RWPE1 (cell line): ENCODE measurements at places on chromosomes 2 and 18.

GRCh38 chr2:88269836-88270235 is 99.7 kb downstream of the THNSL2 start:
- DNase-seq, result no peak

GRCh38 chr2:236755278-236755840 is 185.7 kb downstream of the ACKR3 start:
- no peak for DNase-seq

GRCh38 chr2:73985308-73986084 is 786 bp downstream of the TET3 start:
- no peak for DNase-seq

GRCh38 chr2:21256006-21256405 is 132.2 kb downstream of the TDRD15 start:
- no peak for DNase-seq

DNA sequence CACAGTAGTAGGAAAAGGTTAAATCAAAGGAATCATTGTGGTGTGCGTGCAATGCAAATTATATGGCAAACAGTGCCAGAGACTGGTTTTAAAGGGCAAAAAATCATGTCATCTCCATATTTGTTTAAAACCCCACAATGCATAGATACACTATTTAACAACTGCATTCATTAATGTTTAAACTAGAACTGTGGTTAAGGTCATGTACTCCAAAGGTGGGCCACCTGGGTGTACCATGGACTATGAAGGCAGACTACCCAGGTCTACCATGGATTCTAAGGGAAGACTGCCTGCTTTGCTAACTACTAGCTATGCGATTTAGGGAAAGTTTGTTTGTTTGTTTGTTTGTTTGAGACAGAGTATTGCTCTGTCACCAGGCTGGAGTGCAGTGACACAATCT is 356.3 kb downstream of the ZEB2 start:
- no peak for DNase-seq

DNA sequence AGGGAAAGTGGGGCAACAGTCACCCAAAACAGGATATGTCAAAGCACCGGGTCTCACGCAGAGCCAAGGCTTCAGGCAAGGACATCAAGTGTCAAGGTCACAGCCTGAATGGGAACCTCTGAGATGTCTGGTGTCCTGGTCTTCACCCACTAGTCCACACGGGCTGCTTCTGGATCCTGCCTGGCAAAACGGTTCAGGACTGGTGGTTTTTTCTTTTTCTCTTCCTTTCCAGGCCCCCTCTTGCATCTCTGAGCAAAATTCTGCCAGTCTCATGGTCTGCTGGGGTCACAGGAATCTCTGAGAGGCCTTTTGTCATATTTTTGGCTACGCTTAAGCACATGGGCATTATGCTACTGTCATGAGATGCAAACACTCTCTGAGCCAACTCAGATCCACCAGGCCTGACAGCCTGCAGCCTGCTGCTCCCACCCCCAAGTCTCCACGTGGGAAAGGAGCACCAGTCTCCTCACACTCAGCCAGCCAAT is 518.2 kb upstream of the ZEB2 start:
- DNase-seq, result no peak

DNA sequence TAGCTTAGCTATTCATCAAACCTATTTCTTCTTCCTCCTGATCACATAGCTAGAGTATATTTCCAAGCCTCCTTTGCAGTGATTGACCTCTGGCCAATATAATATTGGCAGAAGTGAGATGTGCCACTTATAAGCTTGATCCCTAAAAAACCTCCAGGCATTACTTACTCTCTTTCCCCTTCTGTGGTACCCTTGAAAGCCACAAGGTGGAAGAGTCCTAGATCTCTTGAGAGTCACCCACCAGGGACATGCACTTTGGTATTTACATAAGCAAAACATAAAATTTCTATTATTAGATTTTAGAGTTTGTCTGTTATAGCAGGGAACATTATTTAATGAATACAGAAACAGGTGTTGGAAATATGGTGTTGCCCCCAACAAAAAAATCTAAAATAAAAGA is 112.0 kb downstream of the EXOC6B start:
- DNase-seq, result no peak

- no peak for DNase-seq
Measured at GRCh38 chr2:190999058-190999457, 14.9 kb downstream of the STAT1 start.

DNA sequence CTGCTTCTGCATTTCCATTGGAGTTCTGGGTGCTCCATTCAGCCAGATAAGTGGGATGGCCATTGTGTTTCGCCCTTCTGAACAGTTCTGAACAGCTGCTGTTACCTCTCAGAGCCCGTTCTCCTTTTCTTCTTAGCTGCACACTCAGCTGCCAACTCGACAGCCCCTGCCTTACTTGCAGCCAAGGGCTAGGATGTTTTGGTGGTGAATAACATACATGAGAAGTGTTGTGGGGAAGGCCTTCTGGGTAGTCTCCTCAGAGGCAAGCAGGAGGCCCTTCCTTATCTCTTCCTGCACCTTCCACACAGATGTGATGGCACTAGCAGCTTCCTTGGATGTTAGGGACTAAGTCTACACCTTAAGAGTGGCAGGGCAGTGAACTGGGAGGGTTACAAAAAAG is 138.4 kb upstream of the NOSTRIN start:
- DNase-seq, result no peak

DNA sequence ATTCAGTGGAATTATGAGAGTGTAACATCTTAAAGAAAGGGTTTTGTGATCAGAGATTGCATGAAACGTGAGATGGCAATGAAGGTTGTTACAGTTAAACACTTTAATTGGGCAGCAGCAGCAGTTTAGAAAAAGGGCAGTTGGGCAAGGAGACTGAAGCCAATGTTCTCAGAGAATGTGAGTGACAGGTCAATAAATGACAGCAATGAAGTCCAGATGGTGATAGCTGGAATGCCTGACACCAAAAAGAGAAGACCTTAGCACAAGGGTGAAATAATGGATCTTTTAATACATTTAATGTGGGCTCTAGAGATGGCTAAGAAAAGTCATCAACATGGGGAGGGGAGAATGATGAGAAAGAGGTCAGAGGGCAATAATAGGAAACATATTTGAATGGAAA is 89.4 kb upstream of the CDH7 start:
- no peak for DNase-seq

GRCh38 chr2:191526091-191526490 is 151.8 kb upstream of the NABP1 start:
- DNase-seq, result no peak

DNA sequence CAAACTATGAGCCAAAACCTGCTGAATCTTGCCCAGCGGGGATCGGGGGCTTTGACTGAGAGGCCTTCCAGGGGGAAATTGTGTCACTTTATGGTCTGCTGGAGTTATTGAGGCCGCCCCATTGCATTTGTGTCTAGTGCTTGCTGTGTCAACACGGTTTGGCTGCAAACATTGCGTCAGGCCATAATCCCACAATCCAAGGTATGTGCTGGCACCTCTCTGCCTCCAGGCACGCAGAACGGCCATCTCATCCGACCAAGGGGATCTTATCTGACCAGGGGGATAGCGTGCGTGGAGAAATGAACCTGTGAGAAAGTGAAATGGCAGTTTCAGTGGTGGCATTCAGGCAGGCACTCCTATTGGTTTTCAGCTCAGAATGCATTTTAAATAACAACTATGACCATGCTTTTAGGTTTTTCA is 18.1 kb upstream of the LYPD6B start:
- DNase-seq, result no peak

GRCh38 chr18:2497797-2498196 is 73.5 kb downstream of the METTL4 start:
- no peak for DNase-seq

GRCh38 chr2:47307066-47307465 is 95.9 kb upstream of the MSH2 start:
- DNase-seq, result no peak

DNA sequence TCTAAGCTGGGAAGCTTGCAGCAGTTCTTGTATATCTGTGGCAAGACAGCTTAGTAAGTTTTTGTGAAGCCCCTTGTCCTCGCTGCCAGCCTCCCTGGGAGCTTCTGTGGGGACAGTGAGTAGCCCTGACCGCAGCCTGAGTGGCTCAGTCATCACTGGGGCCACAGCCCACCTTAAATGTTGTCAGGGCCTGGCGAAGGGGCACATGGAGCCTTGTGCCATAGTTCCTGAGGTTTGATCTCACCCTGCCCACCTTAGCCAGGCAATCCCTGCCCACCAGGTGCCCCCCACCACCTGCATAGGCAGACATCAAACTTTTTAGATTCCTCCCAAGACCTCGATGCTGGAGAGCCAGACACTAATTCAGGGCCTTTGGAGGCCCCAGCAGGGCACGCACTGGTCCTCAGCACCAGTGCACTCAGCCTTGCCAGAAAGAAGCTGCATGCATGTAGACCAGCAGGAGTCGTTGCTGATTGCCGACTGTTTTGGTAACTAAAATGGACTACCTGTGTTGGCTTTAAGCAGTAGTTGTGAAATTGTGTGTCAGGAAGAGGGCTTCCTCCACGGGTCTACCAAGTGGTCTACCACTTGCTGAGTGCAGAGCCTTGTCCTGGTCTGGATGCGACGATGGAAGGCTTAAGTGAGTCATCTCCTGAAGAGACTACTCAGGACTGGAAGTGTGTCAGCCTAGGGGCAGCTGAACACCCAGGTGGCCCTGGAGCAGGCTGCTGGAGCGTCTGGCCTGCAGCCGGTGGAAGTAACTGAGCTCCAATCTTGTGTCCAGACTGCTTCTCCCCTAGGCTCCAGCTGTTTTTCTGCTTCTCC is 233.1 kb downstream of the SEPTIN10 start:
- DNase-seq, result no peak

- DNase-seq, result no peak
Measured at GRCh38 chr2:111091811-111092211, 28.9 kb upstream of the BCL2L11 start.

- DNase-seq, result no peak
Measured at GRCh38 chr18:10559553-10560451, 34.0 kb downstream of the NAPG start.

DNA sequence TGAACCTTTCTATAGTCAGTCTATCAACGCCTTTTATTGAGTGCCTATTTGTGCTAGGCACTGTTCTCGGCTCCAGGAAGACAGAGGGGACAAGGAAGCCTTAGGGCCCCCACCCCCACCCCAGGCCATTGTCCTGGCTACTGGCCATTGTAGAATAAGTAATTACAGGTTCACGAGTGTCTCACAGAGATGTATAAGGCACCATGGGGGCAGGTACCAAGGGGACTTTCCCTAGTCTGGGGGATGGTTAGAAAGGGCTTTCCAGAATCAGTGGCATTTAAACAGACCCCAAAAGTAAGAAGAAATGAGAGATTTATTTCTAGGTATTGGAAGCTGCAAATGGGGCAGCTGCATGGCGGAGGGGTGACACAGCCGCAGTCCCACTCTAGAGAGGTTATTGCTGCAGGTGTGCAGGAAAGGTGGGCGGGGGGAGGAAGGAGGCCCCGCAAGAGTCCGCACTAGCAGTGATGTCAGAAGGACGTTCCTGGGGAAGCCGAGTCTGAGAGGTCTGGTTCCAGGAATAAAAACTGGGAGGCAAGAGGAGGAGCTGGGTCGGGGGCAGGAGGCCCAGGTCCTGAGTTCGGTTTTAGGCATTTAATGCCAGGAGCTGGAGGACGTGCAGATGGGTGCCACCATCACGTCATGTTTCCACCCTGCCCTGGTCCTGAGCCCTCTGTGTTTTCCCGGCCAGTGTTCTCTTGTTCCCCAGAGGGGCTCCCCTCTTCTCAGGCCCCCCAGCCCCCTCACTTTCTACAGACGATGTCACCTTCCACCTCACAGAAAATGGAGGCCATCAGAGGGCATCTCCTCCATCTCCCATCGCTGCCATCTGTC is 30.5 kb downstream of the FOSL2 start:
- no peak for DNase-seq

DNA sequence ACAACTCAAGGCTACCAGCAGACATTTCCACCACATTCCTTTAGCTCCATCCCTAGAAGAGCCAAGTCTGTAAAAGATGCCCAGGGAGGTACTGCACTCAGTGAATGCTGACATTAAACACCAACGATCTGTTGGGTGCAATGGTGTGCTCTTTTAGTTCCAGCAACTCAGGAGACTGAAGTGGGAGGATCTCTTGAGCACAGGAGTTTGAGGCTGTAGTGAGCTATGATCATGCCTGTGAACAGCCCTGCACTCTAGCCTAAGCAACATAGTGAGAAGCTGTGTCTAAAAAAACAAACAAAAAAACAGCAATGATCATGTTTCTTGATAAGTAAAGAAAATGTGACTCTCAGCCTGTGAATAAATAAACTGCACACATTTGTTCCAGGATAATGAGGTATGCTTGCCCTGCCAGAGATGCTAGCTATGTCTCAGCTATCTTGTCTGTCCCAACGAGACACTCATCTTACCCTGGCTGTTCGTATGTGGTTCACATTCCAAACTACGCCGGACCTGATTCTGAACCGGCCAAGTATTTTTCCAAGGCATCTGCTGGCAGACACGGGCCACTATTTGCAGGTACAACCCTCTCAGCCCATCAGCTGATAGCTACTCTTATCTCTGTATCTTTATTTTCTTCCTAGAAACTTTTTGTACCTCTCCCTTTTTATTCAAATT is 21.8 kb downstream of the TMEM182 start:
- no peak for DNase-seq
